ENCODE measurements at places on chromosomes 5 and 9. TPM values are rescaled to one million over a fixed set of nuclear protein-coding genes. Genes with fewer than 3 reads are reported as not detected.

DNA sequence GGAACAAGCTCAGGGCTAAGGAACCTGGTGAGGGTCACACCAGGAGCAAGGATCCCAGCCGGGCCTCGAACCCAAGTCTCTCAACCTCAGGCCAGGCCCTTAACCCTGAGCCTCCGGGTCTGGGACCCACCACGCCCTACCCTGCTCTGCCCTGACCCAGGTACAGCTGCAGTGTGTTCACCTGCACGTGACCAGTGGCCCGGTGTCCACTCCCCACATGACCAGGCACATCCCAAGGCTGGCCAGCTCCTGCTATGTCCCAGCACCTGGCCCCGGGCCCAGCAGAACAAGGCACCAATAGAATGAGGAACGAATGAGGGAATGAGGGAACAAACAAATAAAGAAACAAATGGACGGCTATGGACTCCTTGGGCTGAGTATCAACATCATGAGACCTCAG lies 112.0 kb upstream of the SARDH start:
- no peak for DNase-seq

GRCh38 chr5:141934099-141934844 lies 10.6 kb downstream of the DELE1 start:
- no peak for DNase-seq

The MARCHF11 gene
- not detected for polyA plus RNA-seq

- no peak for DNase-seq
Observed at GRCh38 chr5:122073018-122073417, 5.0 kb downstream of the LOX start.

DNA sequence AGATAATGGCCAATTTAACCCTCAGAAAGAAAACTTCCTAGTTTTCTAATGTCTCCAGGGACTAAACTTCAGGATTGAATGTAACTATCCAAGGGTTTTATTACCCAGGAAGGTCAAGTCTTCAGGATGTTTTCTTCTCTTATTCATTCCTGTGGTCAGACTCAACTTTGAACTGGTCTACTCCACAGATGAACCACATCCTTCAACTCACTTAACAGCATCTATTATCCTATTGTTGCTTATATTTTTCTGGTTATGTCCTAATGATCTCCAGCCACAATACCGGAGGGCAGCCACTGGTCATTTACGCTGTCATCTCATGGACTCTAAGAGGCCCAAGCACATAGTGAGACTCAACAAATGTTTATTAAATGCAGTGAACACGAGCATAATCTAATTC lies 47.2 kb upstream of the LIFR start:
- DNase-seq, result no peak

DNA sequence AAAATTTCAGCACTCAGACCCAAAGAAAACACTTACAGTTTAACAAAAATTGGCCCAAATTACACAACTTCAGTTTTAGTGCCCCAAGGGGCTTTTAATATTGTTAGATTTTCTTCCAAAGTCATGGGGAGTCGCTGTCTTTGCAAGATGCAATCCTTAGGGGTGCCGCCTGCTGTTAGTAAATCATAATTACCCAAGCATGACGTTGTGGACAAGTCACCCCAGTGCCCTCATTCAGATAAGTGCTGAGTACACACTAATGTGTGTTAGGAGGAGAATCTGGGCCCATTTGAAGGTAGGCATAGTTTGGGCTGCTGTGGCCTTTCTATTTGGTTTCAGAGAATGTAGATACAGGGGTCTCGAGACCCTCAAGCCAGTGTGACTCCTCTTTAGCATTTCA lies 138.1 kb downstream of the SV2C start:
- no peak for DNase-seq

DNA sequence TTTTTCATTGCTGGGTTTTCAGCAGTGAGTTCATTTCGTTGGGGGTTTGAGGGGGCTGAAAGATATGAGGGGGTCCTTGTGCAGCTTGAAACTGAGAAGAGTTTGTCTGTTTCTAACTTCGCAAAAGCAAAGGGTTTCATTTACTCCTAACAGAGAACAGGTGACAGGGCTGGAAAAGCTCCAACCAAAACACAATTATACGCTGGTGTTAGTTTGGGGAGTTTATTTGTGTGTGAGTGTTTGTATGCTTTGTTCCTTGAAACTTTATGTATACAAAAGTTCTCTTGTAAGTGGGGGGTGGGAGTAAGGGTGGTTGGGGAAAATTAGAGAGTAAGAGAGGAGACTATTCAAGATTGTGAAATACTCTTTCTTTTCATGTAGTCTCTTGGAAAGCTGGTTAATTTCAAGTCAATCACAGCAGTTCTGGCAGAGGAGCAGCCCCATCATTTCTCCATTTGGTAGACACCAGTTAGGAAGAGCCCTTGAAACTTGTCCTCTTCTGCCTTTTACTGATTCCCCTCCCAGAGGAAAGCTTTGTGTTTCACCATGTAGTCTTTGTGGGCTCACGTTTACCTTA lies 881 bp downstream of the TNFAIP8 start:
- DNase-seq, result peak; percentile 61

GRCh38 chr5:149694007-149694406 lies 36.1 kb upstream of the PPARGC1B start:
- no peak for DNase-seq

DNA sequence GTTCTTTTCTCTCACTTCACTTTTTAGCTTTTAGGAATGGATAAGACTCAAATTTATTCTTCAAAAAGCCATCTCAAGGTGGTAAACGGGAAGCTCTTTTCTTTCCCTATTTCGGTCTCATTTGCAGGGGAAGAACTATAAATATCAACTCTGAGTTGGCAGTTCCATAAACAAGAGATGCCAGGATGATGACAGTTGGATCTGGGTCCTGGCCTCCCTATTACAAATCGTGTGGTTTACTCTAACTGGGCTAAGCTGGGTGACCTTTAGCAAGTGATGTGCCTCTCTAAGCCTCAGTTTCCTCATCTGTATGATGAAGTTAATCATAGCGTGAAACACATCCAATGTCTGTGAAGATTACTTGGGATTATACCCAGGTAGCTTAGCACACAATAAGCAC lies 44.2 kb downstream of the TLE4 start:
- DNase-seq, result no peak

GRCh38 chr9:137788561-137789294 lies 88.9 kb upstream of the CACNA1B start:
- DNase-seq, result no peak

GRCh38 chr9:110919050-110919435 lies 119.2 kb downstream of the LPAR1 start:
- DNase-seq, result no peak

GRCh38 chr5:137115152-137115551 lies 384.0 kb downstream of the SPOCK1 start:
- DNase-seq, result no peak

The AIF1L gene
- 36.6 TPM for polyA plus RNA-seq

DNA sequence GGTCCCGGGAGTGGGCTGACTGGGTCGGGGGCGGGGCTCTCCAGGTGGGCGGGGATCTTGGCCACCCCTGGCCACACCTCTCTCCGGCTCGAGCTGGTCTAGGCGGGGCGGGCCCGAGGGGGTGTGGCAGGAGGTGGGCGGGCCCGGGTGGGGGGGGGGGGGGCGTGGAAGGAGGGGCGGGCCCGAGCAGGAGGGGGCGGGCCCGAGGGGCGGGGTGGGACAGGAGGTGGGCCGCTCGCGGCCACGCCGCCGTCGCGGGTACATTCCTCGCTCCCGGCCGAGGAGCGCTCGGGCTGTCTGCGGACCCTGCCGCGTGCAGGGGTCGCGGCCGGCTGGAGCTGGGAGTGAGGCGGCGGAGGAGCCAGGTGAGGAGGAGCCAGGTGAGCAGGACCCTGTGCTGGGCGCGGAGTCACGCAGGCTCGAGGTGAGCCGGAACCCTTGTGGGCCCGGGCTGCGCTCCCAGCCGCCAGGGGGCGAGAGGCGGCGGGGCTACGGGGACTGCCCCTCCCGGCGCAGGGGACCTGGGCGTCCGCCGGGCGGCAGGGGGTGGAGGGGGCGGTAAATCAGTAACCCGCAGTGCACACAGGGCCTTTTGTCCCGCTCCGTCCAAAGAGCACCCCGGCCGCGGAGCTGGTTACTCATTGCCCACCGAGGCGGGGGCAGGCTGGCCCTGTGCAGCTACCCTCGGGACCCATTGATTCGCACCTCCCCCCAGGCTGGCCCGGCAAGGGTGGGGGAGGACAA lies at the start of gene FGFR4:
FGFR4 (plus strand) TSS at position 262 of the 744 bp plus-strand sequence. CDS start 2,688 bp downstream, outside the sequence.
- DNase-seq, result peak; percentile 84

DNA sequence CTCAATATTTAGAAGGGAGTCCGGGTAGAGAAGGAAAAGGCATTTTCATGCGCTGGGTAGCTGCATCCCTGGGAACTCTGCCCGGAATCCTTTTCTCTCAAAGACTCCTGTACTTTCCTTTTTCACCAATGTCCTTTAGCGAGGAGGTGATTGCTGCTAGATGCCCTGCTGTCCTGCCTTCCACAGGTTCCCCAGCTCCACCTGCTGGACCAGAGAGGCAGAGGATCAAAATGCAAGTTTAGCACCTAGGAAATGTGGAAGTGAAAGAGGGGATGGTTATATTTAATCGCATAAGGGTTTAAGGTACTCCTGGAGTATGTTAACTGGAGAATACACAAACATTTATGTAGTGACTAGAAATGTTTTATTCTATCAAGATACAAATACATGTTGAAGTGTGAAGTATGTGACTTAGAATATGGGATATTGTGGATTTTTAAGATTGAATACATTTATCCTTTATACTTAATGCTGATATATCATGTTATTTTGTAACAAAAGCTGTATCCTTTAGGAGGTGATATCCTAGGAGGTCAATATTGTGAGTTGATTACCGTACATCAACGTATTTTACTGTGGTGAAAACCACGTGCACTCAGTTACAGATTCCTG lies 145.7 kb downstream of the ARHGAP26 start:
- no peak for DNase-seq

The FOXD4L5 gene
- 0.54 TPM for polyA plus RNA-seq

DNA sequence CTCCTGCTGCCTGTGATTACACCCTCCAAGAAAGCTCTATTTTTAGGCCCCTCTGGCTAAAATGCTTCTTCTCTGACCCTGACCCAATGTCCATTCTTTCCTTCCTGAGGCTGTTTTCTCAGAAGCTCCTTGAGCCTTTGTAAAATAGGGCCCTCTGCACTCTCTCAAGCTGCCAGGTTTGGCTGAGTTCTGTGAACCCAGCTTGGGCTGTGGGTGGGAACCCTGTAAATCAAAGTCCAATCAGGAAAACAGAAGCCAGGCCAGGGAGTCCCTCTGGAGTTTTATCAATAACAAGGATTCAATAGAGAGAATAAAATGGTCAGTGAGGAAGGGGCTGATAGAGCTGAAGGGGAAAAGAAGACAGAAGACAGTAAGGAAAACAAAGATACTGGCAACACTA lies 43.7 kb upstream of the ERCC6L2 start:
- no peak for DNase-seq

DNA sequence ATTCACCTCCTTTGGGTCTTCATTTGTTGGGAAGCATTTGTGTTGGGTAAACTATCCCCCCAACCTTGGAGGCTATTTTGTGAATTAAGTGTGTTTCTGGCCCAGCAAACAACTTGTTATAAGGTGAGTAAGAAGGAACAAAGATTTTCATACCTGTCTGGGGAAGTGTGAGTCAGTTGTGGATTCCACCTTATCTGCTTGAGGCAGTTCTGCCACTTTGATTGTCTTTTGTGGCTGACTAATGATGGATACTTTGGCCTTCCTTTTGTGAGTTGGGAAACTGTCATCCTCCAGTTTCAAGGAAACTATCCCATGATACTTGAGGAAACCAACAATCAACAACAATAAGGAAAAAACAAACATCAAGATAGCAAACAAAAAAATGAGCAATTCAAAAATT lies 24.6 kb upstream of the CER1 start:
- no peak for DNase-seq

DNA sequence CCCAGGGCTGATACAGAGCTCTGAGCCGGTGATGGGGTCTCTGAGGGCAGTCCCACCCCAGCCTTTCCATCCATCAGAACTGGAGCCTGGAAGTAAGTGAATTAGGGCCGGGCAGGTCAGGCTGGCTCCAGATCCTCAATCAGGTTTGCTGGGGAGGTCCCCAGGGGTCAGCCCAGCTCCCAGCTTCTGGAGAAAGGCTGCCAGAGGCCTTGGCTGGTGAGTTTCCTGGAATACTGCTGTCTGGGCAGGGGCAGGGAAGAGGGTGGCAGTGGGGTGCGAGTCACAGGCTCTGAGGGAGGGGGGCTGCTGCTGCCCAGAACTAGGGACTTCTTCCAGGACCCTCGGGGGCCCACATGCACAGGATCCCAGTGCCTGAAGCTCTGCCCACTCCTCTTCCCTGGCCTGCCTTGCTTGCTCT lies 200.6 kb upstream of the MVB12B start:
- no peak for DNase-seq

DNA sequence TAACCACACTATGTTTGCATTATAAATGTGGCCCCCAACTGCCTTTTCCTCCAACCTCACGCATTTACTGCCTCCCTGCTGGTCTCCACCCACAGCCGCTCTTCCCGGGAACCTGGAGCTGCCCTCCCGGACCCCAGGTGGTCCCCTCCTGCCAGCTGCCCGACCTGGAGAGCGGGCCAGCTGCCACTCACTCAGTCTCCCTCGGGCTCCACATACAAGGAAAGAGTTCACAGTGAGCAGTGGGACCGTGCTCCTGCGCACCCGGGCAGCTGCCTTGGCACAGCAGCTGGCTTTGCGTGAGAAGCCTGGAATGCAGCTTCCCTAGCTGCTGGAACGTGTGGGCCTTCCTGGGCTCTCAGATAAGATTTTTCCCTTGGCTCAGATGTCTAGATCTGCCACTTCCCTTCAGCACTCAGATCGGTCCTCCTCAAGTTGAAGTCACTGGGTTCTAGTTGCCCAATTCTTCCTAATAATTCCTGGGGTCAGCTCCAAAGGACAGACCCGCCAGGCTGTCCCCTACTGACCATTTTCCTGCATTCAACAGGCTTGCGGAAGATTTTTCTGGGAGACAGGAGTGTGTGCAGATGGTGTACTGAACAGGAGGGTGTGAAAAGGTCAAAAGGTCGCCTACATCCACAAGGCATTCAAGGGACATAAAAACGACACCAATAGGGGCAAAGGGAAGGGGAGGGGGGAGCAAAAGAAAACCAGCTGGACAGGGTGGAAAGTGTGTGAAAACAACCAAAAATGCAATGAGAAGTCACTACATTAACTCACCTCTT lies 69.1 kb downstream of the MYO10 start:
- DNase-seq, result no peak

DNA sequence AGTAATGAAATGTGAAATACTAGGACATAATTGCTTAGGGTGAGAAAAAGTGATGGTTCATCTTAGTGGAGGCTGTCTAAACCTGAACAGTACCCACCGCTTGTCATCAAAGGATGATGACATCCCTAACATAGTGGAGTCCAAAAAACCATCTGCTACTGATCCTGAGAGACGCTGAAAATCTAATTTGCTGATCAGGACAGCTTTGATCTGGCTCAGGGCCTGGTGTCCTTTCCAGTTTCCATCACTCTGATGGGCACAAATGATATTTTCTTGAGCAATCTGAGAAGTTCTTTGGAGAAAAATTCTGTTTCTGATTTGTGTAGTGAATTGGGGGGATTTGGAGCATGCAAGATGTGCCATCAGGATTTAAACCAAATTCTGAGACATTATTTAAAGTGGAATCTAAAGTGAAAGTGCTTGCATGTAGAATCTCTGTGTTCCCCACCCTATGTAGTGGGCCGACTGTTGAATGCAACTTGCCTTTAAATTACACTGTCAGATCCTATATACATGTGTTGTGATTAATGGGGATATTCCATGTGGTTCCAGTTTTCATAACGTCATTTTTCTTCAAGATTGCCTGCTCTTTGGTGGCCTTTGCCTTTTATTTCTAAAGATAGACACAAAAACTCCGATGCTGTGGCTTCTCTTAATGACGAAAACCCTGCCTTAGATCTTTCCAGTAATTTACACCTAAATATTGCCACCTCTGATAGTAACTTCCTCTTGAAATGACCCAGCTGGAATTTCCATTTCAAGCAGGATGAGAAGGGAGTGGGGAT lies 213.2 kb downstream of the PCSK5 start:
- no peak for DNase-seq

Measured in right lung (tissue), 10 donors.